ENCODE measurements at places on chromosomes 1 and 21.

DNA sequence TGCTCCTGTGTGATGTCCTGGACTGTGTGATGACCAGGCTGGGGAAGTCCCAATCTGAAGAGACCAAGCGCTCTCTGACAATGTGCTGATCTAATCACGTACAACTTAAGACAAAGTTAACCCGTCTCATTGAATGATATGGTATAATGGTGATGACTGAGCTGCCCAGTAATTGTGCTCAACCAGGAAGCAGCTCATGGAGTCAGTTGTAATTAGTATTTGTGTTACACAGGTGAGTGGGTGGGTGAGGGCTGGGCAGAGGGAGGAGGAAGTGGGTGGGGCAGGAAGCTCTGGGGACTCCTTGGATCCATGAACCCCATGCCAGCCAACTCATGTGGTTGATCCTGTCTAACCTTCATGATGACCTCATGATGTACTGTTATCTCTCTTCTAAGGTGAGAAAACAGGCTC lies 8.7 kb upstream of the ECE1 start:
- no peak for DNase-seq

GRCh38 chr1:17575797-17576518 lies 36.5 kb downstream of the ARHGEF10L start:
- peak; percentile 85 for DNase-seq

DNA sequence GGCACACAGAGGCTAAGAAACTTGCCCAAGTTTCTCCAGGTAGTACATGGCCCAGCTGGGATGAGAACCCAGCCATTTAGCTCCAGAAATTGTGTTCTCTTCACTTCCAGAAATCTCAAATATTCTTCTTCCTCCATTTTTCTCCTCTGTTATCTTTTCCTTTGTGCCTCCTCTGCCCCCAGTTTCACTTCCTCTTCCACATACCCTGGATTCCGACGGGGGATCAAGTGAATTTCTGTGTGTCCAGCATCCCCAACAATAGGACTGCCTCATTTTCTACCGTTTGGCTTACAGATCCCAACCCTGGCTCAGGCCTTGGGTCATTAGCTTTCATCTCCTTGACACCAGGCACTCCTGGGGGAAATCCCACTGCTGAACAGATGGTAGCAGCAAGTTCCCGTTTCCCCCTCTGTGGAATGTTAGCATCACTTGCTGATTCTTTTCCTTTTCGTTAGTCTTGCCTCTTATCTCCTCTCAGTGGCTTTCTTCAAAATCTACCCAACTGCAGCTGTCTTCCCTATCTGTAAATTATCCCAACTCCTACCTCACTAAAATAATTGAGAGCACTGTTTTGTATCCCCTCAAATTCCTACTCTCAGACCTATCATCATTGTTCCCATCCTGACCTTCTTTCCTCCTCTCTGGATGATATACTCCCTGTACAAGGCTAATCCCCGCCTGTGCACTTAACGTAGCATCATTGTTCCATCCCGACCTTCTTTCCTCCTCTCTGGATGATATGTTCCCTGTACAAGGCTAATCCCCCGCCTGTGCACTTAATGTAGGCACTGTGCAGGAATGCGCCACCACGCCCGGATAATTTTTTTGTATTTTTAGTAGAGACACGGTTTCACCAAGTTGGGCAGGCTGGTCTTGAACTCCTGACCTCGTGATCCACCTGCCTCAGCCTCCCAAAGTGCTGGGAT lies 36.5 kb downstream of the SCCPDH start:
- DNase-seq, result no peak

DNA sequence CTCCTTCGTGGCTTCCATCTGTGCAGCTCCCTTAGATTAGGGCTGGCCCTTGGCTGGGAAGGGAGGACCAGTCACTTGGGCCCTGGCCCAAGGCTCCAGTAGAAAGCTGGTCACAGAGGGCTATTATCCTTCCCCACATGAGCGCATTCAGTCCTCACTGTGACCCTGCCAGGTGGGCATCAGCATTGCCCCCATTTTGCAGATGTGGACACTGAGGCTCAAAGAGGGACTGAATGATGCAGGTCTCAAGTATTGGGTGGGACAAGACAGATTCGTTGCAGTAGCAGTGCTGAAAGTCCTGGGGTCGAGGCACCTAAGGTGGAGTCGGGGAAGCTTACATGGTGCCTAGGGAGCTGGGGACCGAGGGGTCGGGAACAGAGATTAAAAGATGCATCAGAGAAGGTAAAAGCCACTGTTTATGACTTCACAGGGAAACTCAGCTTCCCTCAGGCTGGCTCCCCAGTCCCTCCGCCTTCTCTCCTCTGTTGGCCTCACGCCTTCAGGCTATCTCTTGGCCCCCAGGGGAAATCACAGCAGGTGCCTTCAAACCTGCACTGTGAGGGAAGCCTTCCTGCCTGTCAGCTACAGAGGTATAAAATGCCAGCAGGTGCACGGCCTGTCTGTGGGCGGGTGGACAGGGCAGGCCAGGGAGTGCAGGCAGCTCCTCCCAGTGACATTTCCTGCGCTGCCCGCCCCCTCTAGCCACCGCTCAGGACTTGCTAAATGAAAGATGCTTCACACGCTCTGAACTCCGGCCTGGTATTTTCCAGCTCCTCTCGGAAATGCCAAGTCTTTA lies 178.4 kb downstream of the GRIK3 start:
- DNase-seq, result peak; percentile 97

DNA sequence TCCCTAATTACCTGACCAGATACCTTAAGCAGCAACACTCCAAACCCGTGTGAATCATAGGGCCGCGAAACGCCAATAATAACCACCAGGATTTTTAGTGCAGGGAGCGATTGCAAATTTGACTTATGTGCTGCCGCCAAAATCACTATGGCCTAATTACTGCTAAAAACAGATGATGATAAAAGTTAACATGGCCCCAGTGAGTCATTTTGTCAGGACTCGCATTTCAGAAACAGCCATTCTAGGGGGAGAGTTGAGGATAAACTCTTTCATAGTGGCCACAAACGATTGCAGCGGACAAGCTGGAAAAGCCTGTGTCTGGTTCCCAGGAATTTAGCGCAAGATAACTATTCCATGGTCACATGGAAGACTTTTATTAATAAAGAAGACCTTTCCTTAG lies 103.4 kb downstream of the HLX start:
- DNase-seq, result no peak

- DNase-seq, result no peak
Observed at GRCh38 chr21:29136033-29136432, 5.6 kb downstream of the MAP3K7CL start.

DNA sequence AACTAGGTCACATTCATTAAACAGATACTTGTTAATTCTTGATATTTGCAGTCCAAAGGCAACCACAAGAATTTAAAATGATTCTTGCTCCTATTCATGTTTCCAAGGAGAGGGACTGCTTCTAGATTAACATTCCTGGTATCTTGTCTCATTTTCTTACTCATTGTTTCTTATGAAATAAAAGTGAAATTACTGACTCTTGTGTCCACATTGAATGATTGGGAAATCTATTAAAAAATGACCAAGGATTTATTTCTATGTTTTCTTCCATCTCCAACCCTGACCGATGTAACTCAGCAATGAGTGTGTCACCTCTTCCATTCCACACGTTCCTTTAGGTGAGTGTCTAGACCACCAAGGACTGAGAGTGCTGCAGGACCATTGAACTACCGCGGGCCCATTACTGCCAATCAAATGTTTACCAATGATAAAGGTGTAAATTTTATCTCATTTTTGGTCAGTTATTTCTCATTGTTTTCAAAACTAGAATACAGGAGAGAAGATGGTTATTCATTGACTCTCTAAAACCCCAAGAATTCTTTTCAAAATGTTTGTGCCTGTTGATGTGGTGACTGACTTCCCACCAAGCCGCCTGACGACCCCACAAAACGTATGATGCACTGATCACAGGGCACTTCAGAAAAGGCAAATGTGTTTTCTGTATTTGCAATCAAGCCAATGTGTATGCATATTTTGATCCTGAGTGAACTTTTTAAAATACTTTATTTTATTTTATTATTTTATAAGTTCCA lies 414.6 kb upstream of the PTBP2 start:
- no peak for DNase-seq

GRCh38 chr21:40625991-40626390 lies 221.0 kb downstream of the DSCAM start:
- DNase-seq, result no peak

DNA sequence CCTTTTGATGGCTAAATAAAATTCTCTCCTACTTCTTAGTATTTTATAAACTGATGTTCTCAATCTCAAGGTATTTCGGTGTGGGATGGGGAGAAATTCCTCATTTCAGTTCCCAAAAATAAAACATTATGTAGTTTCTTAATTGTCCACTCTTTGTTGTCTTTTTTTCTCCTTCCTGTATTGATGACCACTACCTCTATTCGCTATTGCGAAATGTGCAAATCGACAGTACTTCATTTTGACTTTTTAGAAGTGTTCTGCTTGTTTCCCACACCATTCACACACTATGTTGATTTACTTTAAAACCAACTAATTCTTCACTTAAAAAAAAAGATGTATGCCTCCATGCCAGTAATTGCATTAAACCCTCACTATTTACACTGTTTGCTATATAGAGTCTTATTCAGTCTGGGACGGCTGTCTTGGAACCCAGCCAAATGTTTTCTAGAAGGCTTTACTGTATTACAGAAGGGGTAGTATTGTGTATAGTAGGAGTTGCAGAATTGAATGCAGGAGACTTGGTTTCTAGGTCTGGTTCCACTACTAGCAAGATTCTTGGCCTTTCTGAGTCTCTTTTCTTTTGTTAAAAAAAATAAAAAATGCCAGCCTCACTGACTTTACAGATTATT lies 5.6 kb downstream of the RNF2 start:
- DNase-seq, result peak; percentile 6

GRCh38 chr1:25895365-25895990 lies 10.7 kb downstream of the STMN1 start:
- peak; percentile 76 for DNase-seq

DNA sequence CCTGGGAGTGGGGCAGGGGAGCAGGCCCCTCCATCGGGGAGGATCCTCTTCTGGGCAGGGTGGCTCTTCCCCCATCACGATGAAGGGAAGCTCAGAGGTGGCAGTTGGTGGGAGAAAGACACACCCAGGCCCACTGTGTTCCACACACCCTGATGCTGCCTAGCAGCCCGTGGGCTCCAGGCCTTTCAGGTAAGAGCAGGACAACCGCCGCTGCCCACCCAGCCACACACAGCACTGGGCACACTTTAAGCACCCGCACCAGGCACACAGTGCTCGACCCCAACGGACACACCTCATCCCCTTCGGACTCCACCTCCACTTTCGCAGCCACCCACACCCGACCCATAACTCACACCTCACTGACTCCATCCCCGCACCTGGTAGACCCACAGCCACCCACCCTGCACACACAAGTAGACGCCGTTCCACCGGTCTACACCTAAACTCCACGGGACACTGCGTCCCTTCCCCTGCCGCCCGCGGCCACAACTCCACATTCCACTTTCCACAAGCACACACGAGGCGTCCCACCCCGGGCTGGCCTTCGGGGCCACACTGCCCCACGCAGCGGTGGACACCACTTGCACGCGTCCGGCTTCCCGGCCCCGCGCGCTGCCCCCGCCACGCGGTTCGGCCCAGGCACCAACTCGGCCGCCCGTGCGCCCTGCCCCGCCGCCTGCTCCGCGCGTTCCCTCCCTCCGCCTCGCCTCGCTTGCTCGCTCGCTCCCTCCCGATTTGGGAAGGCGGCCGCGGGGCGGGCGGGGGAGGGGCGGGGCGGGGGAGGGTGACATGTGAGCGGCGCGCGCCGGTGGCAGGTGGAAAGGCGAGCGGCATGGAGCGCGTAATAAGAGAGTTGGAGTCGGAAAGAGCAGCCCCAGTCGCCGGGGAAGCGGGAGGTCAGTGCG lies at the start of gene KCNQ4:
TSS of gene KCNQ4 (plus strand) at position 787 of the 905 bp plus-strand sequence. CDS start 307 bp downstream, outside the sequence.
- peak; percentile 53 for DNase-seq

- no peak for DNase-seq
Observed at GRCh38 chr1:28160782-28161266, 15.7 kb downstream of the PTAFR start.

DNA sequence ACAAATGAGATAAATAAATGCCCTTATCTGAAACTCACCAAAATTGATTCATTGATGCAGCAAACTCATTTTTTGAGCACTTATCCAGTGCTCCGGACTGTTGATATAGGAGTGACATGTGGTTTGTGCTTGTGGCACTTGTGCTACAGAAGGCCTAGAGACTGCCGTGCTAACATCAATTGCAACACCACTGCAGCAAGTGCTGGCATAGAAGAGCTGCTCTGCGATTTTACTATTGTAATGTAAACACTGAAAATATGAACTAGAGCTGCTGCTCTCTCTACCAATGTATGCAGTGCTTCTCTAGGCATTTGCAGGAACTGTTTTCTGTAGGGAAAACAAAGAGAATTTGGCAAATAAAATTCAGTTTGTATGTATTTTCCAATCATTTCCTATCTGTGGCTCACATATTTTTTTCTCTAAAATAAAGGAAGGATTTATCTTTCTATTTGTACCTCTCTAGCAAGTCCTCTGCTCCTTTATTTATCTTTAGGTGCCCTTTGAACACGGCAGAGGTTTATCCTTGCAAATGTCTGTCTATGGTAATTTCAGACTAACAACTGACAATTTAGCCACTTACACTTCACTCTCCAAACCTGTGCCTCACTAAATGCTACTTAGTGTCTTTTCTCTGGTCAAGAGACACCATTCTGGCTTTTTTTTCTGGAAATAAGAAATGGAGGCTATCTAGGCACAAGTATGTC lies 409.5 kb upstream of the ADGRL2 start:
- DNase-seq, result no peak

GRCh38 chr1:200028586-200029034 lies 1.1 kb downstream of the NR5A2 start:
- DNase-seq, result no peak

DNA sequence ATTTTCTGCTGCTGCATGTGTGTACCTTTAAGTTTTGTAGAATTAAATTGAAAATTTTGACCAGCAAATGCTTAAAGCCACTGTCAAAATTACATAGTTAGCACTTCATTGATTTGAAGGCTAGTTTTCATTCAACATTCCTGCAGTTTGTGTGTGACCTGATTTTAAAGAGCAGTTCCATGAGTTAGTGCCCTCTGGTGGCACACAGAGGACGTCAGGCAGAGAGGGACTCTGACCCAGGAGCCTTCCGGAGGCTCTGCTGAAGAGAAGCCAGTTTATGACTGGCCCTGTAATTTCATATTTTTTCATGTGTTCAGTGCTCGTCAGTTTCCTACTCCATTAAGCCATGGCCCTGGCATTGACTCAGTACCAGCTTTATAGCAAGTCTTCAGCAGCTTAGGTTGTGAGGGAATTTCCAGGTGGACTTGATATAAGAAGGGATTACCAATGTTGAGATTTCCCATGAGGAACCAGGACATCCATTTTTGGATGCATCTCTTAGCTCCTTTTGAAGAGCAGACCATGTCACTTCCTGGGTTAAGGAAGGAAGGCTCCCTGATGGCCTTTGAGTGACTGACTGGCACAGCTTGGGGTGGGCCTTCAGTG lies 104.7 kb downstream of the CAMTA1 start:
- peak; percentile 8 for DNase-seq

All from NCI-H146 (cell line).